ENCODE measurements at places on chromosomes 1 and 21.

GRCh38 chr1:98702976-98703375, 41.5 kb downstream of the SNX7 start:
- DNase-seq, result no peak

- peak; percentile 57 for DNase-seq
Measured at GRCh38 chr1:90850898-90851710, 134.0 kb upstream of the BARHL2 start.

- no peak for DNase-seq
Measured at GRCh38 chr21:41668686-41669532, 97.9 kb downstream of the RIPK4 start.

- no peak for DNase-seq
Measured at GRCh38 chr1:81590171-81590570, 210.6 kb upstream of the ADGRL2 start.

GRCh38 chr1:109639841-109640184, 16.1 kb upstream of the GSTM4 start:
- no peak for DNase-seq

GRCh38 chr1:3038571-3039181, 17.4 kb downstream of the ACTRT2 start:
- DNase-seq, result no peak

- DNase-seq, result no peak
Measured at GRCh38 chr1:153265457-153265856, 6.0 kb downstream of the LORICRIN start.

GRCh38 chr21:42299324-42300044, 15.7 kb downstream of the TFF3 start:
- no peak for DNase-seq

DNA sequence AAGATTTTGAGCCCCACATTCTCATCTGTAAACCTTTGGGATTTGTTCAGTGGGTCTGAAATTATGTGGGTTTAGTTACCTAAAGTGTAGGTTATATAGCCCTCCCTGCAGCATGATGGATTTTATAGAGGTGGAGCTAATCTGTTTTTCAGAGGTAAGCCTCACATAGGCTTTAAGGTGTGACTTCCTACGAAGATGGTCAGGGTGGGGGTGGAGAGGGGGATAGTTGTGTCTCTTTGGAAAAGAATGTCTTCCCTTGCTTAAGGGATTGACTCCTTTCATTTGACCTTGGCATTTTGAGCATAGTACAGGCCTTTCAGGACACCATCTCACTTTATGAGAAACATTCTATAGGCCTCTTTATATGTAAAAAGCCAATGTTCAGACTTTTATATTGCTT, 3.4 kb downstream of the CACHD1 start:
- no peak for DNase-seq

GRCh38 chr21:39186676-39187075, 3.4 kb upstream of the PSMG1 start:
- DNase-seq, result no peak

GRCh38 chr1:170657275-170657853, 6.6 kb upstream of the PRRX1 start:
- no peak for DNase-seq

GRCh38 chr1:208615371-208615770, 371.2 kb upstream of the PLXNA2 start:
- DNase-seq, result no peak

DNA sequence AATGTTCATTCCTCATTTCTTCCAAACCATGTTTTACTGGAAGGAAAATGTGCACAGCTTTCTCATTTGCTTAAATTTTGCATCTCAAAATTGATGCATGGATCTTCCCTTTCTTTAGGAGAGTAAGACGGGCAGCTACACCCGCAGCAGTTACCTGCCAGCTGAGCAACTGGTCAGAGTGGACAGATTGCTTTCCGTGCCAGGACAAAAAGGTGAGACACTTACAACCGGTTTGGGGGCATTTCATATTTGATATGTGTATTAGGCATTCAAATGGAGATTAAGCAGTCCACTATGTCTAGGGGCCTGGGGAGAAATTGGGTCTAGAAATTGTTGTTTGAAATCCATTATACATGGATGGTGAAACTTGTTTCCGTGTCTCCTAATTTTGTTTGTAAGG, 12.9 kb downstream of the C8A start:
- no peak for DNase-seq

GRCh38 chr1:225766967-225767633, 10.5 kb upstream of the SRP9 start:
- no peak for DNase-seq

DNA sequence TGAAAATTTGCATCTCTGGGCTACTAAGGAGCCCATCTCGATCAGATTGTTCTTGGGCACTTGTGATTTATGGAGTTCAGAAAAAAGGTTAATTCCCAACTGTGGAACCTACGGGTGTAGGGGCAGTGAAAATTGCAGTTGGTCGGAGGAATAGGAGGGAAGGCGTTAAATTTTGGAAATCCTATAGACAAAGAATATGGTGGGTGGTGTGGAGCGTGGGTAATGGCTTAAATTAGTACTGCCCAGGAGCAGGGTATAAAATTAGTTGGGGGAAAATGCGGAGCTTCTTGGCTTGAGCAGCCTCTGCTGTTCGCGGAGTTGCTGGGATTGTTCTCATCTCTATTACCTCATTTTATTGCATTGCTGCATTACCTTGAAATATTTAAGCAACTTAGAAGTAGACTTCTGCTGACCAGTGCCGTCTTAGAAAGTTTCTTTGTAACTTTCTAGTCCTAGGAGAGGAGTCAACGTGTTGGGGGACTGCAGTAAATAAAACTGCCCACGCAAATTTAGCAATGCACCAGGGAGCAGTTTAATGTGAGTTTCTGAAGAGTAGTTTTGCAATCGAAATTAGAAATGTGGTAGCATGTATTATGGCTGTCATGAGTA, 514 bp downstream of the S1PR1 start:
- DNase-seq, result no peak

- DNase-seq, result no peak
Measured at GRCh38 chr1:91020486-91020885, 1.3 kb downstream of the ZNF644 start.

- no peak for DNase-seq
Measured at GRCh38 chr1:159783724-159784123, 3.0 kb downstream of the DUSP23 start.

- DNase-seq, result no peak
Measured at GRCh38 chr21:44461005-44461404, 5.7 kb downstream of the LRRC3 start.

GRCh38 chr1:82485591-82486369, 685.0 kb downstream of the ADGRL2 start:
- DNase-seq, result no peak

DNA sequence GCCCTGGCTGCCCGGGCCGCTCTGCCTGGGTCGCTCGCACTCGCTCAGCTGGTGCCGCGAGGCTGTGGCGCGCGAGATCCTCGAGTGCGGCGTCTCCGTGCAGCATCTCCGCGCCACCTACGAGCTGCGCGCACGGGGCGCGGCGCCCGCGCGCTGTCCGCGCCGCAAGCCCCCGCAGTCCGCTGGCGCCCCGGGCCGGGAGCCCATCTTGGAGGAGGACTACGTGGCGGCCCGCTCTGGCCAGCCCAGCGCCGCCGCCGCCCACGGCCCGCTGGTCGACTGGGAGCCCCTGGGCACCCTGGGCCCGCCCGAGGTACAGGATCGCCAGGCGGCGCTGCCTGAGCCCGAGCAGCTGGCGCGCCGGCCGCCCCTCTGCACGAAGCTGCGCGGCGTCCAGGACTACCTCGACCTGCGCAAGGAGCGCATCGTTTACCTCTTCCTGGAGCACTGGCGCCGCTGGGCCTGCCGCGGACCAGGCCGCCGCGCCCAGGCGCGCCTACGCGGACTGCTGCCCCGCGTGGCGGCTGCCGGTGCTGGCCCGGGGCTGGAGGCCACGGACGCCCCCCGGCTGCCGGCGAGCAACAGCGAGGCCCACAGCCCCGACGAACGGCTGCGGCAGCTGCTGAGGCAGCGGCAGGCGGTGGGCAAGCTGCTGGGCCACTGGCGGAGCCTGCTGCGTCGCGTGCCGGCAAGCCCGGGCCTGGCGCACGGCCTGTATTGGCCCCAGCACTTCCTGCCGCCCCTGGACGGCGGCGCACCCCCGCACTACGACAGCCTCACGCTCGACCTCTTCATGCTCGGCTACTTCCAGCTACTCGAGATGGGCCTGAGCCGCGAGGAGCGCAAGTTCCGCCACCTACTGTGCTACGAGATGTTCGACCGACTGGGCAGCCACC, 10.9 kb downstream of the TNFRSF25 start:
- DNase-seq, result no peak

- DNase-seq, result no peak
Measured at GRCh38 chr1:155261493-155261851, 688 bp downstream of the SCAMP3 start.

GRCh38 chr1:236108027-236108648, 34.2 kb upstream of the GPR137B start:
- DNase-seq, result no peak

DNA sequence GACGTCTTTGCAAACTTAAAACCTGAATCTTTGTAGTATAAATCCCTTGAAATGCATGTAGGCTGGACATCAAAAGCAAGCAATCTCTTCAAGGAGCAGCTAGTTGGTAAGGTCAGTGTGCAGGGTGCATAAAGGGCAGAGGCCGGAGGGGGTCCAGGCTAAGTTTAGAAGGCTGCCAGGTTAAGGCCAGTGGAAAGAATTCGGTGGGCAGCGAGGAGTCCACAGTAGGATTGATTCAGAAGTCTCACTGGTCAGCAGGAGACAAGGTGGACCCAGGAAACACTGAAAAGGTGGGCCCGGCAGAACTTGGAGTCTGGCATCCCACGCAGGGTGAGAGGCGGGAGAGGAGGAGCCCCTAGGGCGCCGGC, 390 bp upstream of the PCSK9 start:
- no peak for DNase-seq

GRCh38 chr1:194076646-194077045, 890.2 kb upstream of the B3GALT2 start:
- no peak for DNase-seq

- DNase-seq, result no peak
Measured at GRCh38 chr1:96130432-96130831, 591.2 kb upstream of the PTBP2 start.

- no peak for DNase-seq
Measured at GRCh38 chr1:160400646-160401486, 502 bp downstream of the VANGL2 start.

DNA sequence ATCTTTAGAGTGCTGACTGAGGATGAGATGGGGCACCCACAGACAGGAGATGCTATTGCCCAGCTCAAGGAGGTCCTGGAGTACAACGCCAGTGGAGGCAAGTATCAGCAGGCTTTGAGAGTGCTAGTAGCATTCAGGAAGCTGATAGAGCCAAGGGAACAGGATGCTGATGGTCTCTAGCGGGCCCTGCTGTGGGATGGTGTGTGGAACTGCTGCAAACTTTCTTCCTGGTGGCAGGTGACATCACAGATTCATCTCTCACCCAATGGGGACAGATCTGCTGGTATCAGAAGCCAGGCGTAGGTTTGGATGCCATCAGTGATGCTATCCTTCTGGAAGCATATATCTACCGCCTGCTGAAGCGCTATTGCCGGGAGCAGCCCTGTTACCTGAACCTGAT, 609.8 kb upstream of the NCAM2 start:
- DNase-seq, result no peak

Measured in bone marrow (tissue), 2 donors.